Brain microvascular endothelial cell (primary cell): ENCODE measurements at places on chromosomes 2 and 18.

DNA sequence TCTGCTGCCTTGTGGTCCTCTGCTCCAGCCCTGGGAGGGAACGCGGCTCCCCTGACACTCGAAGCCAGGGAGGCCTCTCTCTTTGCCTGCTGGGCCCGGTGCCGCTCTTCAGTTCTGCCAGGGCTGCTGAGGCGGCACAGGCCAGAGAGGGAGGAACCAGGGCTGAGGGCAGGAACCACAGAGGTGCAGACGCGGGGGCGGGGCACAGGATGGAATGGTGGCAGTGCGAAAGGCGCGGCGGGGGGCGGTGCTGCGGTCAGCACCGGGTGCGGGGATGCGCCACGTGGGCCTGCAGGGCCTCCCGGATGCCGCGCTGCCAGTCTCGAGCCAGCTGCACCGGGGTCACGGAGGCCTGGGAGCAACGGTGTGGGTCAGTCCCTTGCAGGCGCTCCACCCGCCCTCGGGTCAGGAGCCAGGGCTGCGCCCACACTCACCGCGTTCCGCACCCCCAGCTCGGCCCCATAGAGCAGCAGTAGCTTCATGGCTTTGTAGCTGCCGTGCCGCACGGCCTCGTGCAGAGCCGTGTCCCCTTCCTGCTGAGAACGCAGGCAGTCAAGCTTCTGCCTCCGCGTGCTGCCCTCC lies 4.4 kb downstream of the ANKRD23 start:
- no peak for DNase-seq

DNA sequence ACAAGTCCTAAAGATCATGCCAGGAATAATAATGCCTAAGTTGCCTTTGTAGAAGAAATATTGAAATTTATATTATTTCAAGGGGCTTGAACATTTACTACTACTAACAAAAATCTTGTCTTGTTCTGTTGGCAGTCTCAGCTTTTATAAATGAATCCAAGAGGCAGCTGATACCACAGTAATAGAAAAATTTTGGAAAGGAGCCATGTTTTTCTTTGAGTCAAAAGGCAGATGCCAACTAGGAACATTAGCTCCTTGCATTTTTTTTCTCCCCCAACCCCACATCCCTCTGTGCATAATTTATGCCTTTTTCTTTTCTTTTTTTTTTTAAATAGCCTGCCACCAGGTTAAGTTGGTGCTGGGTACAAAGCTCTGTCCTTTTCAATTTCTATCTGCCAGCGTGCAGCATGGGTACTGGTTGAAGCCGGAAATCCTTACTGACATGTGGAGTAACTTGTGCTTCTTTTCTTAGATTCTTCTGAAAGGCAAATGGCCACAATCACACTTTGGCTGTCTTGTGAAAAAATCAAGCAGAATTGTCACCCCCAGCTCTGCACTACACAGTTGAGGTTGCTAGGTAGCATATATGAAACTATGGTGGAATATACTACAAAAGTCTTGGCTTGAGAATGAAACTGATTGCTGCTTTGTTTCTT lies 98.8 kb downstream of the RHBDD1 start:
- DNase-seq, result no peak

DNA sequence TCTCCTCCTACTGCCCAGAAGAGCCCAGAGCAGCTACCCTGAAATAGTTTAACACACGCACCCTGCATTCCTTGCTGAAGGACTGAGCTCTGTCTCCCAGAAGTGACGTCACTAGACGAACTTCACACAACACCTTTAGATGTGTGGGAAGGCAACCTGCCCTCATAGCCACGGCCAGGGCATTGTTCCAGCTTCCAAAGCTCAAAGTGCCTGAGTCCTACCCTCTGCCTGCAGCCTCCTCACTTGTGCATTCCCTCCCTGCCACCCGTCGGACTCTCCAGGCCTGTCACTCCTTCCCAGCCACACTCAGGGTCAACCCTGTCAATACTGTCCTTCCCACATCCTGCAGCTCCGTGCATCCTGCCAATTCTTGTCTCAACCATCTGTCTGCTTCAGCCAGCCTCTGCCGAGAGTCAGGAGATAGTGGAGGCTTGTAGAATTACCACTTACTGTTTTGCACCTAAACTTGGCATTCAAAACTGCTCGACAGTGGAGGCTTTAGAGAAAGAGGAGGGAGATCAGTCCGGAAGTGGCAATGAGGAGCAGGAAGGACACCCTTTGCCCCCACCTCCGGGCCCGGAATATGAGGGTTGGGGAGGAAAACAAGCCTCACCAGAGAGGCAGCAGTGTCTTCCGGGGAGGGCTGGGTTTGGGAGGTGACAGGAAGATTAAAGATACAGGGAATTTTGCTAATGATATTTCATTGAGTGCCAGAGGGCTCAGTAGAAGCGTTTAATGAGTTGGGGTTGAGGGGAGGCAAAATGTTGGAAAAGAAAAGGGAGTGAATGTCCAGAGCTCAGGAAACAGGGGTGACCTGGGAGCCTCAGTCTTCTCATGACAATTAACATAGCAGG lies 72.3 kb upstream of the ATG16L1 start:
- no peak for DNase-seq

DNA sequence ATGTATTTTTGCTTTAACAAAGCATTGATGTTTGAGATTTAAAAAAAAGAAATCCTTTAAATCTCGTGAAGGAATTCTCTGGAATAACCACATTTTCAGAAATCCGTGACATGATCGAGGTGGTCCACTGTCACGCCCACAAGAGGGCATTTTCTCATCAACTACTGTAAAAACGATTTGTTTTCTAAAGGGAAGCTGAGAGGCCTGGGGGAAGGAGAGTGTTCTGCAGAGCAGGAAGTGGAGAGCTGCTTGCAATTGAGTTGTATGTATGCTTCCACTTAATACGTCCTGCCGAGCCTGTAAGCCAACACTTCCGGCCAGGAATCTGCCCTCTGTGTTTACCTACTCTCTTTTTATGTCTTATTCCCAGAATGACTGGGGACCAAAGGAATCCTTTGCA lies 19.4 kb downstream of the KLHL29 start:
- DNase-seq, result peak; percentile 77

DNA sequence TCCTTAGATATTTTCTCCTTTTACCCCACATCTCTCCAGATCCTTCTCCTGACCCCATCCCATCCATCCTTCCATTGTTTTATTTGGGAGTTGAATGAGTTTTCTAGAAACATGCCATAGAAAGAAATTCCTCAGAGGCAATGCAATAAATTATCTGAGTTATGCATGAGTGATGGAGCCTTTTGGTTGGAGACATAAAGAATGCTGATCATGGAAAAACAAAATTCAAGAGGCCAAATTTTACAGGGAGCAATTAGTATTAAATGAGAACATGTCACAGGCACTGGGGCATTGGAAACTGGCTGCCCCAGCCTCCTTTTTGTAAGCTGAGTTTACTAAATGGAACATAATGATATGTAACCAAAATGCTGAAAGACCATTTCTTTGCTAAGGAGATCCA lies 74.2 kb upstream of the LCLAT1 start:
- no peak for DNase-seq

DNA sequence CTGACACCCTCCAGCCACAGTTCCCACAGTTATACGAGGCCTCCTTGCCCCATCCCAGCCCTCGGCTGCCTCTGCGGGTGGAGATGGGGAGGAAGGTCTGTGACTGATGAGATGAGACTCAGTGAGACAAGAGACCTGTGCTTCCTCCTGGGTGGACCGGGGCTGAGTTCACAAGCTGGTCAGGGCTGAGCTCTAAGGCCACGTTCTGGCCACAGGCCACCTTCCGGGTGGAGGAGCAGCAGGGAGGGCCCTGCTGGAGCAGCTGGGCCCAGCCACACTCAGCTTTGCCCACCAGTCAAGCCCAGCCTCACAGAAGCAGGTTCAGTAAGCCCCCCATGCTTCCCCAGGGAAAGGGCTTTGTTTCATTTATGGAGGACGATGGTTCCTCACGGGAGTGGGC lies 214.7 kb downstream of the ANKRD30B start:
- DNase-seq, result no peak

DNA sequence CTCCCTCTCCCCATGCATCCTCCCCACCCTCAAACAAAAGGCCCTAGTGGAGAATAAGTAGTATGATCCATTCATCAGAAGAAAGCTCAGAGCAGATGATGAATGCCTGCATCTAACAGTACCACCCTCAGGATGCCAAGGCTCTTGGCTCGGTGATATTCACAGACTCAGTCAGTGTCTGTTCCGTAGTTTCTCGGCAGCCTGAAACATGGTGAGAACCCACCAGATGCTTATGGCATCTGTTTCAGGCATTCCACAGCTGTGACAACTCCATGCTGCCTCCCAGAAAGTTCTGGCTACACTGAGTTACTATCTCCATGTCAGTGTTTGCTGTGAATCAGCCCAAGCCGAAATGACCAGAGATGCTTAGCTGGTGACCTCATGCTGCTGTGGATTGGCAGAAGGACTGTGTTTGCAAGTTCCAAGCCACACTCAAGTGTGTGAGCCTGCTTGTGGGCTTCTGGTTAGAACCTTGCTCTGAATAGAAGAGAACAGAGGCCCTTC lies 83.9 kb downstream of the WDSUB1 start:
- DNase-seq, result peak; percentile 100

- no peak for DNase-seq
These were observed 27.0 kb downstream of the IRS1 start for GRCh38 chr2:226772389-226773179.

- DNase-seq, result no peak
These were observed 281.5 kb downstream of the NEDD4L start for GRCh38 chr18:58325494-58325893.

- DNase-seq, result no peak
These were observed 121.6 kb downstream of the TXNL1 start for GRCh38 chr18:56516789-56517188.

- DNase-seq, result no peak
These were observed 53.5 kb downstream of the CDH19 start for GRCh38 chr18:66550366-66550765.

- DNase-seq, result no peak
These were observed 361.7 kb upstream of the PKDCC start for GRCh38 chr2:41686156-41686555.

DNA sequence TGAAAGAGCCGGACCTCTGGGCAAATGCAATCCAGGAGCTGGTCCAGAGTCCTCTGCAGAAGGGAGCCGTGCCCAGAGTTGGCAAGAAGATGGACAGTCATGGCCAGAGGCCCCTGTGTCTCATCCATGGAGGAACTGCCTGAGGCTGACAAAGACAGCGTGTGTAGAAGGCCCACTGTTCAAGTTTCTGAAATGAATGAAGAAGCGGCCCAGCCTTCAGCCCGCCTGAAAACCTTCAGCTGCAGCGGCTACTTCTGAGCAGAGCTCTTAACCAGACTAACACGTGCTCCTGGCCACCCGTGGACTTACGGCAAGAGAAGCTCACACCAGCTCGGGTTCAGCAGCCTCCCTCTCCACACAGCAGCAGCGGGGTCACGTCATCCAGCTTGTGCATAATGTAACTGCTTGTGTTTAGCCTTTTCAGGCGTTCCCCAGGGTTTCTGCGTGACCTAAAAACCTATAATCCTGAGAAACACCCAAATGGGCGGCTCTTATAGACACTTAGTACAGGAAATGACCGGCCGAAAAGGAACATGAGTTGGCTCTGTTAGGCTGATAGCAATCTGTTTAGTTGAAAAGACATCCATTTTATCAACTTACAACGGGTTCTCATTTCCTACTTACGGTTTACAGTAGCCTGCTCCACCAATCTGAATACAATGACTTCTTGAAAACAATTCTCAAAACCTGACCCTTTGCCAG lies at the start of gene FAM124B:
TSS of gene FAM124B (minus strand) at position 467 of the 702 bp plus-strand sequence. CDS start at position 128, 339 bp downstream.
- DNase-seq, result peak; percentile 70

DNA sequence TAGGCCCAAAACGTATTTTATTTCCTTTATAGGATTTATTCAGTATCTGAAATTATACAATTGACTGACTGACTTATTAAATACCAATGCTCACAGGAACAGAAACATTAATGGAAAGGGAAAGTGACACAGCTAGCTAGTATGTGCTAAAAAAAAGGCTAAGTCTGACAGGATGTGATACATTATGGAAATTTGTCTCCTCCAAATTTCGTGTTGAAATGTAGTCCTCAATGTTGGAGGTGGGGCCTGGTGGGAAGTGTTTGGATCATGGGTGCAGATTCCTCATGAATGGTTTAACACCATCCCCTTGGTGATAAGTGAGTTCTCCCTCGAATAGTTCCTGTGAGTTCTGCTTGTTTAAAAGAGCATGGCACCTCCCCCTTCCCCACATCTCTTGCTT lies 70.6 kb upstream of the WDR75 start:
- DNase-seq, result peak; percentile 89

DNA sequence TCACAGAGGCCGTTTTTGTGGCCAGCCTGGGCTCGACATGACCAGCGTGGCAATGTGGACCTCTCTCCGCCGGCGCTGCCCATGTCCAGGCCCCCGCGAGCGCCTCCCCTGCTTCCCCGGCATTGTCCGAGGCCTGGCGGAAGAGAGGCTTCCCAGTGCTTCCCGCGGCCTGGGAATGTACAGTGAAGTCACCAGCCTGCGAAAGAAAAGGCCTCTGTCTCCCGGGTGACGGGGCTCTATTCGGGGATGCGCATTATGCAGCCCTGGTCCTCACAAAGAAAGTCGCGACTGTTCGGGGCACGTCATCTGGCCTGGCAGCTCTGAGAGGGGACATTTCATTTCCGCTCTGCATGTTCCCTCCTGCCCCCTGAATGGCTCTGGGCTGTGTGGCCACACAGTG lies 109.2 kb upstream of the AGAP1 start:
- DNase-seq, result no peak

GRCh38 chr2:64698668-64699444 lies 45.1 kb upstream of the SERTAD2 start:
- DNase-seq, result peak; percentile 45

DNA sequence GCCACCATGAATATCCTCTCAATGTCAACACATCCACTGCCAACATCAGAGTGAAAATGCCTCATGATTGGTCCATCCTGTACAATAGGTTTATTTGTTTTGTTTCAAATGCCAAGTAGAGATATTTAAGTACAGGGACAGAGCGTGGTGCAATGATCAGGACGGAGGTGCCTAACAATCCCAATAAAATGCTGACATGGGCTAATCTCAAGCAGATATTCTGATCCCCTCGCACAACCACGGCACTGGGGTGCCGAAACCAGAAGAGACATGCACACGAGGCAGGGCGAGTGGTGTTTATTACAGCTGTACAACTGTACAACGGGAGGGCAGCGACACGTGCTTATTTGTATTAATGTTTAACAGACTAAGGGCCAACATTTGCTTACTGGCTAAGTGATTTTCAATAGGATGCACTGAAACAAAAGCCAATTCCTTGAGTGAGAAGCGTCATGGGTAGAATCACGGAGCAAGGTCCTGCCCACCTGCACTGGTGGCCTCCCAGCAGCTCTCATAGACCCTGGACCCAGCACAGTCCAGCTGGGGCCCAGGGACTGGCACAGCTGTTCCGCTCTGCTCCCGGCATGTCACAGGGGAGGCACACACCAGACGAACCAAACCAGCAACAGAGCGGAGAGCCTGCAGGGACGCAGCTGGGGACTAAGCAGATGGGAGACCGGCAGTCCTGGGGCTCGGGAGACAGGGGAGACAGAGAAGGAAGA lies 101.4 kb downstream of the HDAC4 start:
- DNase-seq, result no peak
